ENCODE measurements at places on chromosomes 2 and 18.

GRCh38 chr18:4597301-4597700 is 142.2 kb upstream of the DLGAP1 start:
- DNase-seq = no peak

DNA sequence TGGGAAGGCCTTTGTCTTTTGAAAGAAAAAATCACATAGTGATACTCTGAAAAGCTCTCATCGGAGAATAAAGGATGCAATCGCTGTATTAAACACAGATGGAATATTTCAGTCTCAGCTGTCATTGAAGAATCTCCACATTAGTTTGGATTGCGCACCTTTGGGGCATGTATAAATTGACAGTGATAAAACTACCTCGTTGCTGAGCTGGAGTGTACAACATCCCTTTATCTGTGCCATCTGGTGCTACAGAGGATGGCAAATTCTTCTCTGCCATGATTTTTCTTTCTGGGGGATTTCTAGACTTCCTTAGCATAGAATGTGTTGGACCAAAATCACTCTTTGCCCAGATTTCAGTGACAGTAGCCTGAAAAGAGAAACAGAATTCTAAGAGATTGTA is 185.3 kb downstream of the PARD3B start:
- DNase-seq = no peak

DNA sequence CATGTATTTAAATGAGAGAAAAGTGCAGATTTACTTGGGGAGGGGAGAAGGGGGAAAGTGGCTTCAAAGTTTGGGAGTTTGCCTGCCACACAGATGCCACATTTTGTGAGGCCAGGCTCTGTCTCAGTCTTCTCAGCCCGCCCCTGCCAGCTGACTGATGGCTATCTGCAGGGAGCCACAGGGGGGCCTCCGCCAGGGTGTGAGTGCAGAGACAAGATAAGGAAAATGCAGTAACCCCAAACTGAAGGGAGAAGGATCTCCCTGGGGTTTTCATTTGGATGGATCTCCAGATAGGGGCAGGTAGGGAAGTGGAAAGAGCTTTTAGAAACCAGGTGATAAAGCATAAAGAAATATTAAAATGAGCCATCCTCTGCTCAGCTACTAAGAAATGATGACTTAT is 128.8 kb downstream of the ZNF521 start:
- no peak for DNase-seq

DNA sequence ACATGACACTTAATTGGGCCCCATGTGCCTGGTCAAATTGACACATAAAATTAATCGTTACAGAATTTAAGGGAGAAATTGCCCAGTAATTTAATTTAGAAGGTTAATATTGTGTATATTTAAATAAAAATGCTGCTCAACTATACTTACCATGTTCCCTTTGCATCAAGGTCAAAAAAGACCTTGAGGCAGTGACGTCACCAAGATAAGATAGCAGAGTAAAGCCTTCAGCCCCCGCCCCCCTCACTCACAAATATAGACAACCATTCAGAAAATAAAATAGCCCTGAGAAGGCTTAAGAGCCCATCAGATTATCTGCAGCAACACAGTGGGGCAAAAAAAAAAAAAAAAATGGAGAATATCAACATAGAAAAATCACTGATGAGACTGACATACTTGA is 785.7 kb downstream of the CCDC85A start:
- no peak for DNase-seq

GRCh38 chr2:121004359-121004758 is 268.7 kb downstream of the GLI2 start:
- DNase-seq = no peak

DNA sequence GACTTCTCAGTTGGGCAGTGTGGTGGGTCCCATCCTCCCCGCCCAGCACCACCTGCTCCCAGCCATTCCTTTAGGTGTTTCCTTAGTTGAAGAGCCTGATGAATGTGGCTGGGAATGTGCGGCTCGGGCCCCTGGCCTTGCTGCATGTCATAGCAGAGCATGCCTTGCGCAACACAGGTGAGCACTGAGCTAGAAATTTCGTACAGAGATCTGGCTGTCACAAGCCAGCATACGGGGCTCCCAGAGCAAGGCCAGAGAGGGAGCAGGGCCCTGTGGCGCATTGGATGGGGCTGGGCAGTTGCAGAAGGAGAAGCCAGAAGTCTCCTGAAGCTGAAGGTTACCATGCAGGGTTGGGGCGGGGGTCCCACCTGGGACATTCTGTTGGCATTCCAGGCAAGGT is 129.7 kb downstream of the WDSUB1 start:
- DNase-seq = no peak

DNA sequence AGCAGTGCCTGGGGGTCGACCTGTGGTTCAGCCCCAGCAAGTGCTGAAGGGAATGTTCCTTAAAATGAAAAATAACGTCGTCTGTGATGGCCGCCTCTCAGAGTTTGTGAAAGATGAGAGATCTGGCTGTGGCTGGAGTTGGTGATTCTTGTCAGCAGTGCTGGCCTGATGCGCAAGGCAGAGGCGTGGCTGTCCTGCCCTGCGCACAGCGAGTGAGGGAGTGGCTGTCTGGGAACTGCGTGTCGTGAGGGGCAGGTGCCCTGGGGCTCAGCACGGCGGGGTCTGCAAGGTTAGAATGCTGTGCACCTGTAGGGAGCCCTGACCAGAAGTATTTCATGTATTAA is 8.8 kb downstream of the NFATC1 start:
- no peak for DNase-seq
